ENCODE measurements at places on chromosomes 6 and 20.

DNA sequence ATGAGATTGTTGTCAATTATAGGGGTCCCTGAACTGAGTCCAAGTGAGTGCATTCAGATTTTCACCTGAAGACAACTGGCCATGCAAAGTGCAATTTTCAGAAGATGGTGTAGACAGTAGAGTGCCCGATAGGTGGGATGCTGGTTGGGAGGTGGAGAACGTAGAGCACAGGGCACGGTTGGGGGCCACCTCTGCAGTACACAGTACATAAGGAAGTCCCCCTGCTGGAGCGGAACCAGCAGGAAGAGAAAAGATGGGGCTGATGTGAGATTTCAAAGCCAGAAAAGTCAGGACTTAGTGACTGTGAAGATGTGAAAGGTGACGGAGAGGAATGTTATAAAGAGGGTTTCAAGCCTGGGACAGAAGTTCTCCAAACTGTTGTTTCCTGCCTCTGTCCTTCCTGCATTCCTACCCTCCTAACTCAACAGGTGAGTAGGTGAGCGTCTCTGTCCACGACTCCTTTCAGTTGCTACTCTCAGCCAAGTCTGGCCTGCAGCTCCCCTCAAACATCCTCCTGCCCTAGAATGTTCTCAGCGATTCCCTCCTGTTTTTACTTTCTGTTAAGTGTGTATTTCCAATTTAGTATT lies 330.8 kb downstream of the PRL start:
- no peak for DNase-seq
- H3K27ac ChIP-seq: no peak overlapping the region
- no peak overlapping the region for H3K4me3 ChIP-seq
- H3K27me3 ChIP-seq: no peaks in the 10 kb centered on the region
- no peaks in the 10 kb centered on the region for H3K36me3 ChIP-seq
- H3K4me1 ChIP-seq: no peaks in the 10 kb centered on the region

GRCh38 chr20:36866164-36866563 lies 9.8 kb upstream of the TLDC2 start:
- peaks cover 5% of the 10 kb centered on the region for H3K36me3 ChIP-seq
- H3K4me1 ChIP-seq: peaks cover 6% of the 10 kb centered on the region
- peaks cover 32% of the 10 kb centered on the region for H3K27me3 ChIP-seq
- H3K27ac ChIP-seq: no peak overlapping the region
- H3K4me3 ChIP-seq: peak overlapping the region; percentile 15
- DNase-seq: no peak

GRCh38 chr6:71533939-71534379 lies 245.3 kb downstream of the OGFRL1 start:
- H3K27me3 ChIP-seq: peaks cover 39% of the 10 kb centered on the region
- no peak for DNase-seq
- H3K4me1 ChIP-seq: peaks cover 3% of the 10 kb centered on the region
- no peak overlapping the region for H3K27ac ChIP-seq

- peaks cover 2% of the 10 kb centered on the region for H3K4me1 ChIP-seq
- no peak overlapping the region for H3K4me3 ChIP-seq
- H3K27ac ChIP-seq: no peak overlapping the region
Measured at GRCh38 chr20:3358676-3359340, 48.7 kb downstream of the DNAAF9 start.

DNA sequence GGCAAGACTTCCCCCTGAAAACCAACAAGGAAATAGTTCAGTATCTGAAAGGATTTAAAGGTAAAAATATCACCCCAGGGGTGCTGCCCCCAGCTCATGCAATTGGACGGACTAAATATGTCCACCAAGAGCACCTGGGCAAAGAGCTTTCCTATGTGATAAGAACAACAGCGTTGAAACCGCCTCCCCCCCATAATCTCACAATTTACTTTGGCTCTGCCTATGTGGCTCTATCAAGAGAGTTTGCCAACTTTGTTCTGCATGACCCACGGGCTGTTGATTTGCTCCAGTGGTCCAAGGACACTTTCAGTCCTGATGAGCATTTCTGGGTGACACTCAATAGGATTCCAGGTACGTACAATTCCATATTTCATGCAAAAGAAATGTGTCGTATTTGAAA lies 35.8 kb downstream of the GCNT2 start:
- H3K36me3 ChIP-seq: peaks cover 2% of the 10 kb centered on the region
- H3K4me3 ChIP-seq: no peak overlapping the region
- peaks cover 16% of the 10 kb centered on the region for H3K4me1 ChIP-seq
- H3K27me3 ChIP-seq: no peaks in the 10 kb centered on the region
- H3K27ac ChIP-seq: no peak overlapping the region
- DNase-seq: no peak

DNA sequence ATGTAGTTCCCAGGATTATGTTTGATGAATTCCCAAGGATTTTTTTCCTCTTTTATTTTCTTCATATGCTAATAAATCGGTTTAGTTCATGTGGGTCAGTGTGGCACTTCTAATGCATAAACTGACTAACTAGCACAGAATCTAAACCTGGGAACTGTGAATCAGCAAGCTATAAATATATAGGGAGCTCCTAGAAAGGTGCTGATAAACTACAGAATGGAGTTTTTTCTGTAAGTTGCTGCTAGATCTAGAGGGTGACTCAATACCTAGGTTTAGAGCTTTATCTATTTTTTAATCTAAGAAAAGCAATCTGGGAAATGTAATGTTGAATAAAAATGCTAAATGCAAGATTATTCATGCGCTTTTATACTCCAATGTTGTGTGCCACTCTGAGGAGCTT lies 118.8 kb upstream of the PTCHD4 start:
- H3K36me3 ChIP-seq: no peaks in the 10 kb centered on the region
- H3K4me1 ChIP-seq: no peaks in the 10 kb centered on the region
- no peak overlapping the region for H3K4me3 ChIP-seq
- H3K27ac ChIP-seq: no peak overlapping the region

DNA sequence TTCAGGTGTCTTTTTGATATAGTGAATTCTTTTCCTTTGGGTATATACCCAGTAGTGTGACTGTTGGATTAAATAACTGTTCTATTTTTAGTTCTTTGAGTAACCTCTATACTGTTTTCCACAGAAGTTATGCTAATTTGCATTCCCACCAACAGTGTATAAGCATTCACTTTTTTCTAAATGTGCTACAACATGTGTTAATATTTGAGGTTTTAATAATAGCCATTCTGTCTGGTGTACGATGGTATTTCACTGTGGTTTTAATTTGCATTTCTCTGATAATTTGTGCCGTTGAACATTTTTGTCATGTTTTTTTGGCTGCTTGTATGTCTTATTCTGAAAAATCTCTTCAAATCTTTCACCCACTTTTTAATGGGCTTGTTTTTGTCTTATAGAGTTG lies 563.5 kb downstream of the GRIK2 start:
- no peaks in the 10 kb centered on the region for H3K4me1 ChIP-seq
- no peaks in the 10 kb centered on the region for H3K36me3 ChIP-seq
- no peak overlapping the region for H3K4me3 ChIP-seq
- no peak for DNase-seq
- H3K27ac ChIP-seq: no peak overlapping the region

GRCh38 chr6:30006170-30007131 lies 54.6 kb upstream of the POLR1H start:
- no peak for DNase-seq
- H3K36me3 ChIP-seq: peaks cover 13% of the 10 kb centered on the region
- H3K27ac ChIP-seq: no peak overlapping the region
- peaks cover 20% of the 10 kb centered on the region for H3K4me1 ChIP-seq
- peaks cover 34% of the 10 kb centered on the region for H3K27me3 ChIP-seq

GRCh38 chr6:88359530-88360202 lies 193.5 kb upstream of the CNR1 start:
- no peak for DNase-seq
- no peak overlapping the region for H3K27ac ChIP-seq
- no peaks in the 10 kb centered on the region for H3K36me3 ChIP-seq
- H3K27me3 ChIP-seq: peaks cover 7% of the 10 kb centered on the region
- no peaks in the 10 kb centered on the region for H3K4me1 ChIP-seq

GRCh38 chr6:158056804-158057203 lies 75.1 kb downstream of the SYNJ2 start:
- H3K4me1 ChIP-seq: peaks cover 35% of the 10 kb centered on the region
- peak overlapping the region; percentile 93 for H3K27ac ChIP-seq
- no peaks in the 10 kb centered on the region for H3K27me3 ChIP-seq
- peaks cover 9% of the 10 kb centered on the region for H3K36me3 ChIP-seq

DNA sequence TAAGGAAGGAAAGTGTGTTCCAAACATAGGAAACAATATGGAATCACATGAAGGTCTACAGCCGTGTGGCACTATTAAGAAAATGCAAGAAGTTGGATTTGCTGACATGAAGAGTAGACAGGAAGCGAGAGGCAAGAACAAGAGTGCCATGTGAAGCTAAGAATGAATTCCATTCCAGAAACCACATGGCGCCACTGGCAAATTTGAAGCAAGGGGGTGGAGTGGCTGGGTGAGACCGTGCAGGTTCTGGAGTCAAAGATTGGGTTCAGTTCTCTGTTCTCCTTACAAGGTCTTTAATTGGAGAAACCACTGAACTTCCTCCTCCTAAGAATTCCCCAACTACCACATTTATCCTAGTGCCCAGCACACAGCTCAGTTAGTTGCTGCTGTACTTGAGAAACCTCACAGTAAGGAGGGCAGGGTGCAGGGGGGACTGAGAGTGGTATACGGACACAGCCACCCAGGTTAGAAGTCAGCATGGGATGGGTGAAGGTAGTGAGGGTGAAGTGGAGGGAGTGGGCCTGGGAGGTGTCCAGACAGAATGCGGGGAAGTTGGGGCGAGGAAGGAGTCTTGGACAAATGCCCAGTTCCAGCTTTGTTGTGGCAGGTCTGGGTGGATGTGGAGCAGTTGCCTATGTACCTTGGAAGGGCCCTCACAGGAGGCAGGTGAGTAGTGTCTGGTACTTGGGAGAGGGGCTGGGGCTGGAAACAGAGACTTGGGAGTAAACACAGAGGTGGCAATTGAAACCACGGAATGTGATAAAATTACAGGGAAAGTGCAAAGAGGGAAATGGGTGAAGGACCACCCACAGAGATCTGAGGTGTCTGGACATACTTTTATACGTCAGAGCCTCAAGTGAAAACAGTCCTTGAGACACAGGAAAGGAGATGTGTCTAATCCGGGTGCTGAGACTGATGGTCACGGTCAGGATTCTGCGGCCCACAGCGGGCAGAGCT lies 14.3 kb downstream of the LYRM4 start:
- peaks cover 13% of the 10 kb centered on the region for H3K4me1 ChIP-seq
- DNase-seq: no peak
- no peaks in the 10 kb centered on the region for H3K27me3 ChIP-seq

GRCh38 chr6:106574741-106575458 lies 54.4 kb downstream of the RTN4IP1 start:
- peaks cover 11% of the 10 kb centered on the region for H3K36me3 ChIP-seq
- H3K4me1 ChIP-seq: peaks cover 5% of the 10 kb centered on the region
- H3K27me3 ChIP-seq: no peaks in the 10 kb centered on the region
- no peak overlapping the region for H3K27ac ChIP-seq
- no peak for DNase-seq

DNA sequence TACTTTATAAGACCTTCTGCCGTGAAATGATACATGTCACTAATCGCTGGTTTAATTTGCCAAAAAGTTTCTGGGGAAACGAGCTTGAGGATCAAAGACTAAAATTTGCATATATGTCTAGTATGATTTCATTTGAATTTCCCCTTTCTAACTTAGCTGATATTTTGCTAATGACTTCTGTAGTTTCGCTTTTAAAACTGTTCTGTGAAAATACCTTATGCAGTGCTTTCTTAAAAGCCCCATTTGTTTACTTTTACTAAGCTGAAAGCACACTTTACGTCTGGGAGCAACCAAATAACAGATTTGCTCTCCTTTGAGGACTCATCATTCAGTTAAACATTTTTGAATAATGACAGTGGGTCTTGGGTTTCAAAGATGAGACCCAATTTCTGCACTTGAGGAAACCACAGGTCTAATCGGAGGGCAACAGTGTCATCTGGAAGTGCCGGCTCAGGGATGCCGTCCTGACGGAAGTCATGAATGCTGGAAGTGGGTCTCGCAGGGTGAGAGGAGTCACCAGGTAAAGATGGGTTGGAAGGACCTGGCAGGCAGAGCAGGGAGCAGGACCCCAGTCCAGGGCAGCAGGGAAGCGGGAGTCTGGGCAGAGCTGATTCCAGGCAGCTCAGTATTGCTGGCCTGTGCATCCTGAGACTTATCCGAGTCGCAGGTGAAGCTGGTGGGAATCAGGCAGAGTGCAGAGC lies 33.2 kb downstream of the PLEKHG1 start:
- H3K36me3 ChIP-seq: peaks cover 6% of the 10 kb centered on the region
- peaks cover 46% of the 10 kb centered on the region for H3K4me1 ChIP-seq
- peak overlapping the region; percentile 99 for H3K27ac ChIP-seq
- H3K27me3 ChIP-seq: peaks cover 6% of the 10 kb centered on the region
- peak overlapping the region; percentile 93 for H3K4me3 ChIP-seq
- DNase-seq: no peak

GRCh38 chr6:78231002-78231401 lies 578.2 kb downstream of the MEI4 start:
- H3K36me3 ChIP-seq: no peaks in the 10 kb centered on the region
- DNase-seq: no peak
- H3K4me3 ChIP-seq: no peak overlapping the region
- H3K4me1 ChIP-seq: no peaks in the 10 kb centered on the region

DNA sequence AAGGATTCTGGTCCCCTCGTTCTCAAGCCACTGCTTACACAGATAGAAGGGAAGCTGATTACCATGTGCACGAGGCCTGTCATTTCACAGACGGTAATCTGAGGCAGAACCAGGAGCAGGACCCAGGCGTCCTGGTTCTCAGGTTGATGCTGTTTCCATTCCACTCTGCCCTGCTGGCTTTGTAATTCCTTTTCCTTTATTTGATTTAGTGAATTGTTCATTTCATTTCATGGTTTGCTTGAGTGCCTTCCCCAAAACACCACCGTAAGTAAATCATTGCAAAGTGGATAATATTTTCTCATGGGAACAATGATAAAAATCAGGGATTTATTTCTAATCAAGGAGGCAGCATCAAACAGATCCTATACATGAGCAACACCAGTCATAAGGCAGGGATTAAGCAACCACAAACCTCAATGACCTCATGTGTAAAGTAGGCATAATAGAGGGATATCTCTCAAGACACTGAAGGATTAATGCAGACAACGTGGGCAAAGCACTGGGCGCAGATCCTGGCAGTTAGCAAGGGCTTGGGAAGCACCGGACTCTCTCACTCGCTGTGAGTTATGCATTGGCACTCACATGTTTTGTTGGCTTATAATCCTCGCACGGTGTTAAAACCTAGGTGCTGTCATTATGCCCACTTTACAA lies 229.5 kb upstream of the FOXQ1 start:
- H3K27ac ChIP-seq: no peak overlapping the region
- peaks cover 35% of the 10 kb centered on the region for H3K27me3 ChIP-seq
- no peak for DNase-seq
- H3K4me3 ChIP-seq: no peak overlapping the region
- H3K4me1 ChIP-seq: no peaks in the 10 kb centered on the region
- no peaks in the 10 kb centered on the region for H3K36me3 ChIP-seq

- H3K4me1 ChIP-seq: no peaks in the 10 kb centered on the region
- H3K27me3 ChIP-seq: peaks cover 33% of the 10 kb centered on the region
- no peak overlapping the region for H3K27ac ChIP-seq
- no peaks in the 10 kb centered on the region for H3K36me3 ChIP-seq
Measured at GRCh38 chr6:75166773-75167172, 39.1 kb downstream of the COL12A1 start.

DNA sequence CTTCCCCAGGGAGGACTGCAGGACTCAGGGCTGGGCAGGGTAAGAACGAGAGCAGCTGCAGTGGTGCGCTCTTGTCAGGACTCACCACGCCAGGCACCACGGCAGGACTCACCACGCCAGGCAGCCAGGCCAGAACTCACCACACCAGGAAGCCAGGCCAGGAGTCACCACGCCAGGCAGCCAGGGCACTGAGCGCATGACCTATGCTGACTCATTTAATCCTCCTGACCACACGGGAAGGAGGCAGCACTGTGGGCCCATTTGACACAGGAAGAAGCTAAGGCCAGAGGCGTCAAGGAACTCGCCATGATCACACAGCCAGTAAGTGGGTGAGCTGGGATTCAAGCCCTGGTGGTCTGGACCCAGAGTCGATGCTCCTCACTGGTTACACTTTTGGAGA lies 189.3 kb downstream of the PREX1 start:
- DNase-seq: no peak
- H3K27ac ChIP-seq: peak overlapping the region; percentile 69
- H3K27me3 ChIP-seq: no peaks in the 10 kb centered on the region
- H3K36me3 ChIP-seq: peaks cover 21% of the 10 kb centered on the region
